ENCODE measurements at places on chromosomes 3 and 15. TPM values are rescaled to one million over a fixed set of nuclear protein-coding genes. Genes with fewer than 3 reads are reported as not detected.

DNA sequence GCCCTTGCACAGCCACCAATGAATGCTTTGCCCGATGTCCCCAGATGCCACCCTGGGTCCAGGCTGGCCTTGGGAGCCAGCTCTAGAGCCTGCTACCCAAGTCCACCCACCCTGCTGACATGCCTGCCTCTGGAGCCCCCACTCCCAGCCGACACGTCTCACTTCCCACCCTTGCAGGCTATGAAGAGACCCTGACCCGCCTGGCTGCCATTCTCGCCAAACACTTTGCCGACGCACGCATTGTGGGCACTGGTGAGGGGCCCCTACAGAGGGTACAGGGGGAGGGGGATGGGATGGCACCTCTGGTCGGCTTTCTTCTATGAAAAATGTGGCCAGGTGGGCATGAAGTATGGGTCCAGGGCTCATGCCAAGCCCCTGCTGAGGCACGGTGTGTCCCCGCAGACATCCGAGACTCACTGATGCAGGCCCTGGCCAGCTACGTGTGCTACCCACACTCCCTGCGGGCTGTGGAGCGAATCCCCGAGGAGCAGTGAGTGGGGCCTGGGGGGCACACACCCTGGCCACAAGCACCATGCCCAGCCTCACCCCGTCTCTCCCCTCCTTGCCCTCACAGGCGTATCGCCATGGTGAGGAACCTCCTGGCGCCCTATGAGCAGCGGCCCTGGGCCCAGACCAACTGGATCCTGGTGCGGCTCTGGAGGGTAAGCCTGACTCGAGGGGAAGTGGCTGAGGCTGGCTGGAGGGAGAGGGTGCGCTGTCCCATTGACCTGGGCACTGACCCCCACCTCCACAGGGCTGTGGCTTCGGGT is 6.0 kb downstream of the AMIGO3 start:
- DNase-seq, result no peak

DNA sequence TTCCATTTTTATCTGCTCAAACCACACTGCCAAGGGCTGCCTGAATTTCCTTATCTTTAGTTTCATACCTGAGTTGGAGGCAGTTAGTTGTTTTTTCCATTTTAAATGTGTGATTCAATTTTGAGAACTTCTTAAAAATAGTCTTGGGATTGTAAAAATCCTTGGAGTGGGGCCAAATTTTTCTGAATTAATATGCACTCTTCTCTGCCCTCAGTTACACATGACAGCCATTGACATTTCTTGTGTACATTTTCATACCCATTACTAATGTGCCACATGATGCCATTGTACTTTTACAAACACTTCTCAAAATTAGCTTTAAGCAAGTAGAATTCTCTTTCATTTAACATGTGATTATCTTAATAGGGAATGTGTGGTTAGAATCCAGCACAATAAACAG is 141.7 kb downstream of the C3orf38 start:
- no peak for DNase-seq

- no peak for DNase-seq
These were observed 45.9 kb downstream of the PPARG start for GRCh38 chr3:12334786-12335185.

GRCh38 chr3:66617351-66617750 is 116.5 kb upstream of the LRIG1 start:
- no peak for DNase-seq

ZNF662 gene
- 9.2 TPM for total RNA-seq

ANKRD34C gene
- not detected for total RNA-seq

- DNase-seq, result no peak
These were observed 20.8 kb upstream of the DUSP7 start for GRCh38 chr3:52076896-52077780.

- DNase-seq, result no peak
These were observed 207.1 kb downstream of the MEIS2 start for GRCh38 chr15:36893276-36893675.

DNA sequence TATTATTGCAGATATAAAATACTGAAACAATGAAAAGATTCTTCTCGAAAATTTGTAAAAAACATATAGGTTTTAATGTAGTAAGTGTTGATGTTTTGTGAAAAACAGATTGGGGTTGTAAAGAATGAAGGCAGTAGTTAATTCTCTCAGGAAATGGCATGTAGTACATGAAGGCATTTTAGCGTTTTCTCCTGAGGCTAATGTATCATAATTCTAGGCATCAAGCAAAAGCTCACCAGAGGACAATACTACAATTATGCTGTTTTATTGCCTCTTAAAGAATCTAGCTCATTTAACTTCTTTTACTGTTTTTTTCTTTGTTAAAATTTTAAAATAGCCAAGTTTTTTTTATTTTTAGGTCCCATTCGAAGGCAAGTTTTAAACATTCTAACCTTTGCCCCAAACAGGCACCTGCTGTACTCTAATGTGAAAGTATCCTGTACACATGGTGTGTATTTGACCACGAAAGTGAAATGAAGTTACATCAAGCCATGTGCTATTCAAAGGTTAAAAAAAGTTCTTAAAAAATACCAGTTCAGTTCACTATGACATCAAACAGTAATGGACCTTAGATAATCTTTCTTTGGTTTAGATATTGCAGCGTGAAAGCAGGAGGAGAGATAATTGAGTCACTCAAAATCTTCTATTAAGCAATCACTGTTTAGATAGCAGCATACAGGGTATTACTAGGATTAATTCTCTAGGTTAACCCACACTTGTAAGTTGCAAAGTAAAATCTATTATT is 163.6 kb downstream of the ECT2 start:
- no peak for DNase-seq

TBC1D21 gene
- not detected for total RNA-seq

GNL3 gene
- total RNA-seq, result 82.3 TPM

DNA sequence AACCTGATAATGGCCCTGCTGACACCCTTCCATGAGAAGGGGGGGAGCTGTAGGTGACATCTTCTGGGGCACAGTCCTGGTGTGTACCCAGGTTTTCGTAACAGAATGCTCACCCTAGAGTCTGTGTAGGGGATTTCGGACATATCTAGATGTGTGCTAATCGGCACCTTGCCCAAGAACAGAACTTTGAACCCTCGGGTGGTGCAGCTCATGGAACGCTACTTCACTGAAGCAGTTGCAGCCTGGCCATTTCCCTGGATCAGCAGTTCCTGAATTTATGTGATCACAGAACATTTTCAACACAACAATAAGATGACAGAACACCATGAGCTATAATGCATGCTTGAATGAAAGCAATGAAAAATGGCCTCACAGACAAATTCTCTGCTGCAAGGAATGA is 57.5 kb upstream of the MUC13 start:
- no peak for DNase-seq

DNA sequence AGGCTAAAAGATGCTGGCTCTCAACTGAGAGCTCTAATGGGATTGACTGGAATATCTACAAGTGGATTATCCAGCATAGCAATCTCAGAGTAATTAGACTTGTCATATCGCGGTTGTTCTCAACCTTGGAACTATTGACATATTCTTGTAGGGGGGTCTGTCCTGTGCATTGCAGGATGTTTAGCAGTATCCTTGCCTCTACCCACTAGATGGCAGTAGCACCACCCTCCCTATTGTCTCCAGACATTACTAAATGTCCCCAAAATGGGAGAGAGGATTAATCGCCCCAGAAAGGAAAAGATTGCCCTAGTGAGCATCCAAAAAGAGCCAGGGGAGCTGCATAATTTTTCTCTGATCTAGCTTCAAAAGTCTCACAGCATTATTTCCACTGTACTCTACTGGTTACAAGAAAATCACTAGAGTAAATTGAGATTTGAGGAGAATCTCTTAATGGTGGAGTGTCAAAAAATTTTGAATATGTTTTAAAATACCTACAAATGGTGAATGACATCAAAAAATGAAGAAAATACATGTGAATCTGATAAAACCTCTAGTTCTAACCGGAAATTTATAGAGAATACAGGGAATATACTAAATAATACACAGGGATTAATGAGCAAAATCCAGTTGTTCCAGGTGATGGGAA is 388.2 kb upstream of the AGTR1 start:
- DNase-seq, result no peak

- no peak for DNase-seq
These were observed 32.6 kb upstream of the GABRB3 start for GRCh38 chr15:26805470-26805869.

GRCh38 chr15:67794832-67795574 is 30.3 kb upstream of the SKOR1 start:
- DNase-seq, result no peak

GRCh38 chr3:151526757-151527156 is 65.9 kb upstream of the IGSF10 start:
- DNase-seq, result no peak

DNA sequence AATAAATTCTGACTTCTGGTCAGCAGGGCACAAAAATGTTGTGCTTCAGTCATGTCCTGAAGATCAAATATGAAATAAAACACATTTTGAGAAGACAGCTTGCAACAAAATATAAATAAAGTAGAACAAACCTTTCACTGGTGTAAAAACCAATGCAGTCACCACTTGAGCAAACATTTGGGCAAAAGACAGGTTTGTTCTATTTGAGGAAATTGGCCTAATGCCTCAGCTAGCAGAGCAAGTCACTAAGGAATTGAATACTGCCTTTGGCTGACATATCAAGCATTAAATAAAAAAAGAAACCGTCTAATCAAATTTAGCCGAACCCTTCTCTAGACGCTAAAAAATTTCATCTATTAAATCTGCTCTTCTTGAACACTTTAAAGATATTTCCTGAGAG is 475.4 kb upstream of the CNTN3 start:
- no peak for DNase-seq

DNA sequence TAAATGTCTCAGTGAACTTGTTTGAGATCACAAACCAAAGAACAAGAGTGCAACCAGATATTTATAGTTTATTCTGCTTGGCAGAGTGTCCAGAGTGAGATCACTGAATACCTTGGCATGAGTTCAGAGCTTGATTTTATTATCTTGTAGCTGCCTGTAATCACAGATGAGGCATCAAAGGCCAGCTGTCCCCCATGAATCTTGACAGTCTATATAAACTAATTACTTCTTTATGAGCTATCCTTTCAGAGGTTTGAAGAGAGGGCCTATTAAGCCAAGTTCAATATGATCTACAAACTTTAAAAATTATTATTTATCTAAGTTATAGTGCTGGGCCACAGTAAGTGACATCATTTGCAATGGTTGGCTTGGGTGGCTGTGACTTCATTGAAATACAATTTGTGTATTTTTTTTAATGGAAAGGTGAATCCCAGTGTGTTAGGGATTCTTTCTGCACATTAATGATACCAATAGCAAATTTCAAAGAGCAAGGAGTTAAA is 251.5 kb downstream of the CLSTN2 start:
- no peak for DNase-seq

All from PC-9 (cell line).